HEK293T (cell line): ENCODE measurements at places on chromosomes 1 and 21.

DNA sequence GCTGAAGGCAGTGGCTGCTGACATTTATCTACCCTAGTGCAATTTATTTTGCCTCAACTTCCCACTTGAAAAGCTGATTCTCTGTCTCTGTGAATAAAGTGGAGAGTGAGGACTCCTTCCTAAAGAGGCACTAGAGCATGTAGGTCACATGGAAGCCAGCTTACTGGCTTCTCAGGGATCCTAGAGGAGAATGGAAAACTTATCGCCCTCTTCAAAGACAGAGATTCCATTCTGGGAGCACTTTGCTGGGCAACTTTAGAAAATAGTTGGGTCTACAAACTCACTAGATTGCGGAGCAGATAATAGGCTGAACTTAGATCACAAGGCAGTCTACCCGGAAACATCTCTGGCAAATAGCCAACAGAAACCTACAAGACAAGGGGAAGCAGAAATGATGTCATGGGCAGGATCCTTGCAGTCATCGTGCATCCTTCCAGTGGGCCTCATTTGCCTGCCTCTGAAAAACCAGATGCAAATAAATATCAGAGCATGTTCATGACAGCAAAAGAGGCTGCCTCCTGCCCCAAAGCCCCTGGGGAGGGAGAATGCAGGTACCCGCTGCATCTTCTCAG, 104.8 kb upstream of the BARHL2 start:
- DNase-seq = no peak

DNA sequence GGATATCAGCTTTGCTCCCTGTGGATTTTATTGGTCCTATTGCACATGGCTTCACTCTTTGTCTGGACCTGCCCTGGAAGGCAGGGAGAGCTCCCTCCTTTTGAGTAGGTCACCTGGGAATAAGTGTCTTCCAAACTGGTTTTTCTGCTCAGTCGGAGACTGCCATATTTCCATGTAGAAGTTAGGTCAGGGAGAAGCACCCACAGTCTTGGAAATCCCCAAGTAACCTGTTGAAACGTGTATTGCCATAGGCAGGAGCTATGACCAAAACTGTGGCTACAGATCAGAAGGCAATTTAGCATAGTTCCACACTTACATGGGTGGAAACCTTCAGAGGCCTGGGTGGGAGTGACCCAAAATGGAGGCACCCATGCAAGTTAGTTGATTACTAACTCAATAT, 3.5 kb upstream of the GNG12 start:
- DNase-seq = no peak

GRCh38 chr1:92343061-92343460, 44.2 kb downstream of the RPAP2 start:
- DNase-seq = no peak

DNA sequence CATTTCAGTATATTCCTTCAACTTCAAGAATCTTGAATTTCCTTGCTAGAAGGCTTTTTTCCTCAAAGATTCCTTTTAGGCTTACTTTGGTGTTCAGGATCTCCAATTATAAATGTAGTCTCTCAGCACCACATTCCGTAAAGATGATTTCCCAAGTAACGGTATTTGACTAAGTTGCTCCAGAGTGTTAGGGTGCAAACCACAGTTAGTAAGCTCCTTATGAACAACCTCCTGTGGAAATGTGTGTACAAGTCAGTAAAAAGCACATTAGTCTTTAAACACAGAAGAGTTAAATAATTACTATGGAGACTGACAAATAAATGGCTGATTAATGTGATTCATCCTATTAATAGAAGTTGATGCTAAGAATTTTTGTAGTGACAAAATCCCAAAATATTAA, 10.3 kb downstream of the DONSON start:
- no peak for DNase-seq

DNA sequence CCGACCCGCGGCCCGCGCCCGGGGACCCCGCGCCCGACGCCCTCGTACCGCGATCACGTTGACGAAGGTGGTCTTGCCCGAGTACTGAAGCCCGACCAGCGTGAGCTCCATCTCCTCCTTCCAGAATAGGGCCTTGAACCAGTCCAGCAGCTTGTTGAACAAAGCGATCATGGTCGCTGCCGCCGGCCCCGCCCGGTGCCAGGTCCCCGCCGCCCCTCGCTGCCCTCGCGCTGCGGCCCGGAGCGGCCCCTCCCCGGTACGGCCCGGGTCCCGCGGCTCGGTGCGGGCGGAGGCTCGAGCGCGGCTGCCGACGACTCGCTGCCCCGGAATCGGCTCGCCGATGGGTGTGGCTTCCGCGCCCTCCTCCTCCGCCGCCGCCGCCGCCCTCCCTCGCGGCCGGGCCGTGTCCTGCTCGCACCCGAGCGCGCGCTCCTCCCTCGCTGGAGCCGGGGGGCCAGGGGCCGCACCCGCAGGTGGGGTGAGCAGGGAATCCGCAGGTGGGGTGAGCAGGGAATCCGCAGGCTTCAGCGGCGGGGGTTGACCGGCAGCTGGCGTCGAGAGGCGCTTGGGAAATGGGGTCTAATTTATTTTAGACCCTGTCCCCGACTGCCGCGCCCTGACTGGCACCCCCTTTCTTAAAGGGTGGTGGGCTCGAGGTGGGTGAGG, at the start of gene ARL8A:
ARL8A (minus strand) TSS at position 336 of the 666 bp plus-strand sequence; CDS start at position 171, 165 bp downstream.
- peak; percentile 85 for DNase-seq

DNA sequence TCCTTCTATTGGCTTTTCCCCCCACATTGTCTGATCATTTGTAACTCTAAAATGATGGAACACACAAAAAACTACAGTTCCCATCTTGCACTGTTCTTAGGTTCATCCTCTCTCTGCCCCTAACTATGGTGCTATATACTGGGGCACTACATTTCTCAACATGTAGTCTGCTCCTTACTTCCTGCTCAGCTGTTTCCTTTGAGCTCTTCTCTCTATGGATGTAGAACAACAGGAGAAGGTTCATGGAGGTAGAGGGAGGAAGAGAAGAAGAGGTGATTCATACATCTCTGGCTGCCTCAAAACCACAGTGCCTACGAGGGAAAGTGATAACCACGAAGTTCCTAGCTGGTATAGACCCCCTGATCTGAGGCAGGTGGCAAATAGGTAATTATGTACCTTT, 7.0 kb upstream of the C1orf146 start:
- no peak for DNase-seq

GRCh38 chr1:10785728-10786638, 10.5 kb downstream of the CASZ1 start:
- no peak for DNase-seq

DNA sequence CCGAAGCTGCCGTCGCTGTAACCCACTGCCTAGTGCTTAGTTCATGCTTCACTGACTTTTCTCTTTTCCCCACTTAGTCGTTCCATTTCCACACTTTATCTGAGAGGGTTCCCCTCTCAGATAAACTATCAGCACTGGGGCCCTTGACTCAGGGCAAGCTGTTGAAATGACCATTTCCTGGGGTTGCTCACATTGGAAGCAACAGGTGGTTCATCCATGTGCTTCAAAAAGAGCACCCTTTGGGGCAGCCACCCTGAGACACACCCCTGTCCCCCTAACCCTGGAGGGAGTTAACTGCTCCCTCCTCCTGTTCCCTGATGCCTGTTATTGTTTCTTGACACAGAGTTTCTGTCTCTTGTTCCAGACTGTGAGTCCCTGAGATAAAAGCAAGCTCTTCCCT, 107.2 kb downstream of the PTPRU start:
- no peak for DNase-seq

DNA sequence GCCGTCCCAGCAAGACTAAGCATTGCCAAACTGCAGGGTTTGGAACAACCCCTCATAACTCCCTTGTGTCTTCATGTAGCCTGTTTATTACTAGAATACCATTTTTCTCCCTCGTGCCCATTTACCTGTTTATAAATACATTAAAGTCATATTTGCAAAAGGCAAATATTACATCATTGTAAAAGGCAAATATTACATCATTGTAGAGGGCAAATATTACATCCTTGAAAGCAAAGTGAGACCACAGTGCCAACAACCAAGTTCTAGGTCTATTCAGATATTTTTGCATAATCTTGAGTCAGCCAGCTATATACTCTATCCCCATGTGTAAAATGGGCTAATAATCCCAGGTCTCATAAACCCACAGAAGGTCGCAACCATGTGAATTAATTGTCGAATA, 11.4 kb upstream of the FAM163A start:
- no peak for DNase-seq

- no peak for DNase-seq
Measured at GRCh38 chr1:10510520-10511493, 36.1 kb downstream of the PEX14 start.

DNA sequence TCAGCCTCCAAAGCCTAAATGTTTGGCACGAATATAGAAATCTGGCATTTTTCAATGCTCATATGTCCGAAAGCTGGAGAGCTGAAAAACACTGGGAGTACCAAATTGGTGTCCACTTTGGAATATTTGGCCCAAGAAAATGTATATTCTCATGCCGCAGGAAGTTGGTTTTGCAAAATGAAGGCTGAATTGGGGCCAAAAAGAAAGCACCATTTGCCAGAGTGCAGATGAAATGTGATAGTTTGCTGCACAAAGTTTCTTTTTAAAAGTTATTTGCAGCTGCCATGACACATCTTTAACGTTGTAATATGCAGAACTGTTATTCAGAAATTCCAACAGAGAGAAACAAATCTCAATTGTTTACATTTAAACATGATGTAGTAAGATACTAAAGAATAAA, 124.2 kb upstream of the LYPLAL1 start:
- no peak for DNase-seq

DNA sequence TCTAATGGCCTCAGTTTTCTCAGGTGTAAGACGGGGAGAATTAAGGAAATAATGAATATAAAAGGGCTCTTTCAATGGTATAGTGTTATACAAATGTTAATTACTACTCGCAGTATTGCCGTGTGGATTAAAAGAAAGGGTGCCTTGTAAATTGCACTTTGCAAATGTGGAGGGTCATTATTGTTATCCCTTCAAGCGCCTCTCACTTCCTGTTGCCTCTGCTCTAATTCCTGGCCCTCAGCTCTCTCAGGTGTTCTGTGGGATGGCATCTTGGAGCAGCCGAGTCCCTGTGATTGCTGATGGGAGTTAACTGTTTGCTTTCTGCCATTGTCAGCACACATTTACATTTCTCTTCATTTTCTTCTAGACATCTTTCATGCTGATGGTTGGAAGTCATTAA, 7.1 kb upstream of the S100A11 start:
- DNase-seq = no peak

- DNase-seq = no peak
Measured at GRCh38 chr1:25782608-25783201, 17.3 kb upstream of the SELENON start.

DNA sequence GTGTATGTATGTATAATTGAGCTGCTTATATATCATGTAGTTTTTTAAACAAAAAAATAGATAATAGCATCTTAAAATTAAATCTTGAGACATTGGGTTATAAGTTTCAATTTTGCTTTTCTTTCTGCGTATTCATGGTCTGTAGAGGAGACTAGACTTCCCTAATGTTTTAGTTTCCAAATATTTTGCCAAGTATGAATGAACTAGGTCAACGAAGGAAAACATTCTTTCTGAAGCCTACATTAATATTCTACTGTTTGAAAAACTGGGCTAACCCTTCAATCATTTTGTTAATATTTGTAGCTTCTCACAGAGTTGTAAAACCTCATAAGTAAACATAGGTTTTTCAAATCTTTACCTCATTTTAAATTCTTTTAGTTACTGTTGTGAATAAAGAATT, 592.7 kb downstream of the USP25 start:
- DNase-seq = no peak

DNA sequence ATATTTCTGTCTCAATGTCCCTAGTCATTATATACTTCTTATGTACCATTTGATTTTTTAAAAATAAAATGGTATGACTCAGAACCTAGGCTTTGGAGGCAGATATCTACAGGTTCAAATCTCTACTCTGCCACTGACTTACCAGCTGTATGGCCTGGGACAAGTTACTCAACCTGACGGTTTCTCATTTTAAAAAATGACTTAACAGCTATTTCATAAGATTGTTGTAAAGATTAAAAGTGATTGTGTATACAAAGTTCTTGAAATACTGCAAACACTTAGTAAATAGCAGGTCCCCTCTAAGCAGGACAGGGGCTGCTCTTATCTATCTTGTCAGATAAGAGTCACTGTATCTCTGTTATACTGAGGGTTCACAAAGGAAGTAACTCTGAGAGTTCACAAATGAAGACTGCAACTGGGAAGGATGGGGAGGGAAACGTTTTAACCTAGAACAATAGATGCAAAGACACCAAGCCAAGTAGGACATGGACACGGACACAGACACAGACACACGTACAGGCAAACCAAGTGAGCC, 2.6 kb downstream of the BCAR3 start:
- DNase-seq = no peak

DNA sequence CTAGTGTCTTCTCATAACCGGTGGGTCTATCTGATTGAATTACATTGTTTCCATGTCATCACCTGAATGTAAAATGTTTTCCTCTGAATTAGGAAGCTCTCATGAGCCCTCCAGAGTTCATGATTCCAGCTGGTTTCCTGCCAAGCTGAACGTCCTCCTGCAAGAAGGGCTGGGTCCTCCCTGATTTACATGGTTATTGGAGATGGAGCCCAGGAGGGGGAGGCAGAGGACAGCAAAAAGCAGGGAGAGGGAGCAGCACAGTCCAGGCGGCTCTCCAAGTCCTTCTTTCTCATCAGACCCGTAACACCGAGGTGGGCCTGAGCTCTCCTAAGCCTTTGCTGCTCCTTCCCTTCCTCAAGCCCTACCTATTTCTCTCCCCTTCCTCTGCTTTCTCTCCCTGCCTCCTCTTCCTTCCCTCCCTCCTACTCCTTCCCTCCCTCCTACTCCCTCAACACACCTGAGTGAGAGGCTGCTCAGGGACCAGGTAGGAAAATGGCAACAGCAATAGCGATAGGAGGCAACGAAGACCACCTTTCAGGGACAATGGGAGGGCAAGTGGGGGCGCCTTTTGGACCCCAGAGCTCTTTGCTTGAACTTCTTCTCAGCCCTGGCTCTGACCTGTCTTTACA, 265.9 kb downstream of the PRDM2 start:
- peak; percentile 68 for DNase-seq

- no peak for DNase-seq
Measured at GRCh38 chr1:111887385-111887784, 102.1 kb downstream of the KCND3 start.

- DNase-seq = no peak
Measured at GRCh38 chr1:177273141-177273540, 102.4 kb downstream of the BRINP2 start.

DNA sequence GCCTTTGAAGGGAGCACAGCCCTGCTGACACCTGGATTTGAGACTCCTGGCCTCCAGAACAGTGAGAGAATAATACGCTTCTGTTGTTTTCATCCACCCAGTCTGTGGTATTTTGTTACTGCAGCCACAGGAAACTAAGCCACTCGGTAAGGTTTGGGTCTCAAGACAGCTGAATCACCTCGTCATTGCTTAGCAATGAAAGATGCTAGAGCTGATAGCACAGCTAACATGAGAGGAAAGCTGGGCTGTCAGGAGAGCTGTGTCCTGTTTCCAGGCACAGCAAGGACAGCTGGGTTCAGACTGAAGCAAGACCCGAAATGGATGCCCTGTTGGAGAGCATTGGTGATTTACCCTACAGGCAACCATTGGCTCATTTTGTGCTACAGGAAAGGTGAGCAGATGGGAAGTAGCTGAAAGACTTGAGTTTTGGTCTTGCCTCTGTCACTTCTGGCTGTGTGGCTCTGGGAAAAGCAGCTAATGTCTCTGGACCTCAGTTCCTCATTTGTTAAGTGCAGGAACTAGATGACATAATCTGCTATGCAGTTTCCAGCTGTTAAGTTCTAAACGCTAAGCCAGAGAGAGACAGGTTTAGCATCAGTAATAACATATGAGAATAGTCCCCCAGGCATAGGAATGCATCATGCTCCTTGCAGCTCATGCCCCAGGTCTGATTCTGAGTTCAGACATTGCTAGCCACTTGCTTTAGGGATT, 58.0 kb downstream of the CLIC6 start:
- no peak for DNase-seq

GRCh38 chr1:208318150-208318734, 74.1 kb upstream of the PLXNA2 start:
- no peak for DNase-seq
